ENCODE measurements at places on chromosomes 1 and 21.

DNA sequence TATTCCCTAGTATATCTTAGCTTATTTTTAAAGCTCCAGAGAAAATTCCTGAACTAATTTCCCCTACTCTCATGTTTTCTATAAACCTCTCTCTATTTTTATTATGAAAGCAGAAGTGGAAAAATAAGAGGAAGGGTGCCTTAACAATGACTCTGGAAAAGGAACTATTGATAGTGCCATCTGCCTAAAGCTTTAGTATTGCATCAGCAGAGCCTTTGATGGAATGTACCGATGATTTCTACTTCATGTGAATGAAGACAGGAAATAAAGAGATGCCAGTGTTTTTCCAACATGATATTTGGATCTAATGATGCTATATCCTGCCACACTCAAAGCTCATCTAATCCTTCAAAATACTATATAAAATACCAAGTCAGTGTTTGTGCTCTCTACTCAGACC, 35.1 kb downstream of the TNFSF18 start:
- DNase-seq, result no peak

GRCh38 chr1:8382051-8382505, 64.2 kb downstream of the SLC45A1 start:
- DNase-seq, result no peak

GRCh38 chr1:68571454-68572235, 74.8 kb upstream of the DEPDC1 start:
- no peak for DNase-seq

DNA sequence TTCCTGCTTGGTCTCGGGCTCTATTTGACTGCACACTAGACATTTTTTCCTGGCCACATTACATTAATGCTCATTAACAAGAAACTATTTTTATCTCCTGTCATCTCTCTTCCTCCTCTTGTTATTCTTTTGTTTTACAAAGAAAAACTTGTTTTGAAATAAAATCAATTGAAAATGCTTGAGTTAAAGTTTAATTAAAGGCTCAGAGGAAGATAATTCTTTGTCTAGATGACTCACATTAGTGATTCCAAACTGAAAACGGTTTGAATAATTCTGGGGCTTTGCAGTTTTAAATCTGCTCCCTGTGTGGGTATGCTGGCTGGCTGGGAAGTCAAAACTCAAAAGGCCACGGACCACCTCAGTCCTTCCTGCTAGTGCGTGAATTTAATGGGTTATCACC, 29.6 kb downstream of the RGS5 start:
- DNase-seq, result no peak

DNA sequence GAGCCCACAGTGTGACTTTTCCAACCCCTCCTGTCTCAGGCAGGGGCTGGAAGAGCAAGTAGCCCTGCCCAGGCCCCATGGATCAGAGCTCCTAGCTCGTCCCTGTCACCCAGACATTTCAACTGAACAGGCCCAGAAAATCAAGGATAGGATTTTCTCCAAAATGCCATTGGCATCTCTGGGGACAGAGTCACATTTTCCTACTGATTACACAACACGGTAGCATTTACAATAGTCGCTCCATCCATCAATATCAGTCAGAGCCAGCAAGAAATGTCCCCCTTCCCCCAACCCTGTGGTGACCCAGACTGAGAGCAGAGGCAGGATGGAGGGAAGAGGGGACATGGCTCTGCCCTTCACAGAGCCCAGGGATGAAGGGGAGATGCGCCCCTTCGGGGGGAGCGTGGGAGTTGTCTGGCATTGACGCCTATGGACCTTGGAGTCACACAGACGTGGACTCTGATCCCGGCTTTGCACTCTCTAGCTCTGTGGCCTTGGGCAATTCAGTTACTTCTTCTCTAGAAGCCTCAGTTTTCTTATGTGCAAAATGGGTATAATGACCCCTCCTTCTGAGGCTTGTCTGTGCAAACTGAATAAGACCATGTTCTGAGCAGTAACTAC, 275.6 kb downstream of the FOXD2 start:
- no peak for DNase-seq

- no peak for DNase-seq
Observed at GRCh38 chr1:184356891-184357290, 29.9 kb upstream of the C1orf21 start.

- no peak for DNase-seq
Observed at GRCh38 chr1:8047112-8047511, 21.0 kb upstream of the ERRFI1 start.

GRCh38 chr1:39892601-39893595, 8.8 kb downstream of the MYCL start:
- no peak for DNase-seq

DNA sequence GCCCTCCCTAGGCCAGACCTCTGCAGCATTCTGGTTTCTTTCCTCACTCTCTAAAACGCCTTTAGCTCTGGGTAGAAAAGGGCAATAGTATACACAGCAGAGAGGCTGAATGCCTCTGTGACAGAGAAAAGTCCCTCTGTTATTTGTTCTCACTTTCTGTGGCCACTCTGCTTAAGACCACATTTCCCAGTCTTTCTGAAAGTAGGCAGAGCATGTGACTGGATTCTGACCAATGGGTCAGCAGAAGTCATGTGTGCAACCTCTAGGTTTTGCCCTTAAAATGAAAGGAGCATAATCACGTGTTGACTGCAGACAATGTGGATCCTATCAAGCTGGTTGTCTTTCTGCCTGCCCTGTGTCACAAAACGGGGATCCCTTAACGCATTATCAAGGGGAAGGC, 79.7 kb upstream of the MARK1 start:
- DNase-seq, result no peak

All from activated CD4-positive, alpha-beta T cell treated with anti-CD3 and anti-CD28 coated beads, Interleukin-2, amount 10 ng/mL, durations not matched to agents 7 days and 5 days (primary cell).